Effector CD8-positive, alpha-beta T cell (primary cell): ENCODE measurements at places on chromosomes 3 and 15.

DNA sequence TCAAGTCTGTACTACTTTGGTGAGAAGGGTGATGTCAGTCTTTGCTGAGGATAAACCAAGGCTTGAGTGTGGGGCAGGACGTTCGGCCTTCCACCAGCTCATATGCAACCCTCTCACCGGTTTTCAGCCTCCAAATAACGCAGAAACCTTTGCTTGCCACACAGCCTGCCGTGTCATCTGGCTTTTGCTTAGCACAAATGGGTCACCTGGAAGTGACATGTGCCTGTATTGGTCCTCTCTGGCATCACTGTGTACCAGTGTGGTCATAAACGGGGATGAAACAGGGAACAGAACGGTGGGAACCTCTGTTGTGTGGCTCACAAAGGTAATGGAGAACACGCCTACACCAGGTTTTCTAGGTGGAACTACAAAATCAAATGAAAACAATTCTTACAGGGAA, 7.1 kb downstream of the POMGNT2 start:
- DNase-seq: no peak

GRCh38 chr15:69718916-69719315, 266.3 kb downstream of the RPLP1 start:
- DNase-seq: no peak

DNA sequence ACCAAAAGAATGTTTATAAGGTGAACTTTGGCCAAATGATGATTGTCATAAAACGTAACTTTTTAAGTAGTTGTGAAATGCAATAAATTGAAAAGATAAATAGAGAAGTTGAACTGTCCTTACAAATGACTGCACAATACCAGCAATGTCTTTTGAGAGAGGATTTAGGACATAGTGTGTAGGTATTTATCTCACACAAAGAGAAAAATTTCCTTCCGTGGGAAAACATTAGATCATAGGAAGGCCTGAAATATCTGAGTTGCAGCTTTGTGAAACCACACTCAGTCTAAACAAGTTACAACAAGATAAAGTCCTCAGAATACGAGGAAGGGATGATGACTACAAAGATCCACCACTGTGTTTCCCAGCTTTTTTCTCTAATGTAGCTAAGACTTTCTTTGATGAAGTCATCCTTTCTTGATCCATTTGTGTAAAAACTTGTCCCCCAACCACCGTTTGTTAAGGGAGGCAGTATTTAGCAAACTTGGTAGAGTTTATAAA, 16.0 kb downstream of the ROBO2 start:
- DNase-seq: no peak

DNA sequence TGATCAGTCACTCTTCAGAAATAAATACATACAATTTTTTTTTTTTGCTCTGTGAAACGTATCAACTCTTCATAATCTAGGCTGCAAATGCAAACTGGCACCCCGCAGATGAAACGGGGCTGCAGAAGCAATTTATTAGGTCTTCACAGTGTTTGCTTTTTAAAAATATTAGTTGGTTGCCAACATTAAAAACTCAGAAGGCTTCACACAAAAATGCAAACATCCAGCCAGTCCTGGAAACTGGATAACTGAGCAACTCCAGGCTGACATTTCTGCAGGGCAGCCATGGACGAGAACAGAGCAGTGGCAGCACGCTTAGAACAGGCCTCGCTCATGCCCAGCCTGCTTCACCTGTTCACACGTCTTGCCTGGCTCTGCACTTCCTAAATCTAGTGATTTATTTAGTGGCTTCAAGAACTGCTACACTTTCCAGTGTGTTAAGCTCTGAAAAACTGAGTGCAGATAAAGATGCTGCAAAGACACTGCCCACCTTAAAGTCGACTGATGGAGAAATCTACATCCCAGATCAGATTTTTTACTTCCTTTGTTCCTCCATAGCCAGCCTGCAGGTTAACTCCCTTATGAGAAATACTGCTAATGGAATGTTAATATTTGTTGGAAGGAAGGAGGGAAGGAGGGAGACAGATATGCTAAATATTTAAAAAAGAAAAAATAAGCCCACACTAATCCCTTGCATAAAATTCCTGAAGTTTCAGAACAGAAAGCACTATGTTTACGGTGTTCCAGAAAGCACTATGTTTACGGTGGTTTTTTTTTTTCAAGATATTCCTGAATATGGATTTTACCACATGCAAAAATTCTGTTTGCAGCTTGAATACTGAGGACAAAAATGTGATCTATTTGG, 53.6 kb downstream of the SETMAR start:
- DNase-seq: no peak

GRCh38 chr15:70247281-70247680, 149.6 kb upstream of the TLE3 start:
- no peak for DNase-seq

GRCh38 chr3:109171479-109171878, 35.0 kb downstream of the C3orf85 start:
- DNase-seq: no peak

DNA sequence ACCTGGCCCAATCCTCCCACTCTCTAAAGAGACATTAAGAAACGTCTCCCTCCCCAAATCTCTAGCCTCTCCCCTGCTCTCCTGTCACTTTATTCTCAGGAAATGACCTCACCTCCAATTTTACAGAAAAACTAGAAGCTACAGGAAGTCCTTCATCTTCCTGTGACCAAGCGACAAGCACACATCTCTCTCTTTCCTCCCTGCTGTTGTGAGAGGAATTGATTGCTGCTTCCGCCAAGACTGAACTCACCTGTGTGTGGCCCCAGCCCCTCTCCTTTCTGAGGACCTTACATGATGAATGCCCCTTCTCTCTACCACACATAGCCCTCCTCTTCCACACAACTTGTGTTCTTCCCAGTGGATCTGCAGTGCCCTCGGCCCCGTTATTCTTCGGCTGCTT, 18.2 kb downstream of the DNAJB8 start:
- no peak for DNase-seq

DNA sequence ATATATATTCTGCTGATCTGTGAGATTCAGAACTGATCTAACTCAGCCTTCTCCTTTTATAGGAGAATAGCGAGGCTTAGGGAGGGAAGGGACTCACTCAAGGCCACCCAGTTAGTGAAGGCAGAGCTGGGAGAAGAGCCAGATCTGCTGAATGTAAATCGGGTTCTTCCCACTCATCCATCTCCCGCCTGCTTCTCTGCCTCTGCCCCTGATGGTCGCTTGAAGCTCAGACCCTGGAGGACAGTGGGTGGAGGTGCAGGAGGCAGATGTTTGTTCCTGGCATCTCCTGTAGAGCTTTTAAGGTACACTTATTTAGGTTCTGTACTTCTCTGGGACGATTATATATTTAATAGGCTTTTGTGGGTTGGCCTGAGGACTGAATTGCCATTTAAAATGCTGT, 4.3 kb downstream of the PDIA5 start:
- DNase-seq: no peak

- DNase-seq: no peak
Observed at GRCh38 chr15:78763796-78764241, 47.4 kb downstream of the ADAMTS7 start.

DNA sequence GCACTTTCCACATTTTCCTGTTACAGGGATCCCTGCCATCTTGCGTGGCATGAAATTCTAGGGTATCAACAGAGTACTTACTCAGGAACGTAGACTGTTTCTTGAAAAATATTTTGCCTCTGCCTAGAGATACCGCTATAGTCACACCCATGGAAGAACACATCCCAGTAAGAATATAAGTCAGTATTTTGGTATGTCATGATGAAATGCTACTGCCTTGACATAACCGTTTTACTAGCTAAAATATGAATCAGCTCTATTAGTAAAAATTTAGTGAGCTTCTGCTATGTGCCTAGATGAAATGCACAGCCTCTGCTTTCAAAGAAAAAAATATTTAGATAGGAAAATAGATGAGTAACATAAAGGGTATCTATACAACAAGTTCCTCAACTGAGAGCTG, 276.4 kb downstream of the TBC1D5 start:
- no peak for DNase-seq

GRCh38 chr3:105398437-105398836, 31.7 kb downstream of the ALCAM start:
- DNase-seq: no peak

- DNase-seq: no peak
Observed at GRCh38 chr3:133492159-133492741, 81.2 kb upstream of the CDV3 start.

GRCh38 chr3:67654844-67655177, 399 bp upstream of the SUCLG2 start:
- DNase-seq: peak; percentile 35

DNA sequence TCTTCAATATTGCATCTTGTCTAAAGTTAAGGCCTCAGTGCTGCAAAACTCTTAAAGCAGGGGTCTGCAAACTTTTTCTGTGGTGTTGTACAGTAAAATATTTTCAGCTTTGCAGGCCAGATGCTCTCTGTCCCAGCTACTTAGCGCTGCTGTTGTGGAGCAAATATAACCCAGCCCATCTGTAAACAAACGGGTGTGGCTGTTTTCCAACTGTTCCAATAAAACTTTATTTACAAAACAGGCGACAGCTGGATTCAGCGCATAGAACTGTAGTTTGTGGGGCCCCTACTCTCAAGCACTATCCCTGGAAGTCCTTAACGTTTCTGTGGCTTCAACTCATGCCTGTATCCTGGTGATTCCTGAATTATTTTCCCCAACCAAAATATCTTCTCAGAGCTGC, 365.0 kb downstream of the FOXP1 start:
- no peak for DNase-seq

DNA sequence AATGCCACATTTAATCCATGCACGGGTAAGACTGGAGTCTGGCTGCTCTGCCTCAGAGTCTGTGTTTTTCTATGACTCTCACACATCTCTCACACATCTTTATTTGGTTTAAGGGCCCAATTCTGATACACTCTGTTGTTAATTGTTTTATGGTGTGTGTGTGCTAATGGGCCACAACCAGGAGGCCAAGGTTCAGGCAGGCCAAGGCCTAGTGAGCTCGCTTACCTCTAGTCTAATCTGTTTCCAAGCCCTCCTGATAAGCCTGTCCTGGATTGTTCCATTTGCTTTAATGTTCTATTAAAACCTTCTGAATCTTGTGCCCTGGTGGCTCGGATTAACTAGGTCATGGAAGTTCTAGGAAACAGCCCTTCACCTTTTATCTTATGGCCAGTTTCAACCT, 445.4 kb upstream of the DPH6 start:
- DNase-seq: no peak

DNA sequence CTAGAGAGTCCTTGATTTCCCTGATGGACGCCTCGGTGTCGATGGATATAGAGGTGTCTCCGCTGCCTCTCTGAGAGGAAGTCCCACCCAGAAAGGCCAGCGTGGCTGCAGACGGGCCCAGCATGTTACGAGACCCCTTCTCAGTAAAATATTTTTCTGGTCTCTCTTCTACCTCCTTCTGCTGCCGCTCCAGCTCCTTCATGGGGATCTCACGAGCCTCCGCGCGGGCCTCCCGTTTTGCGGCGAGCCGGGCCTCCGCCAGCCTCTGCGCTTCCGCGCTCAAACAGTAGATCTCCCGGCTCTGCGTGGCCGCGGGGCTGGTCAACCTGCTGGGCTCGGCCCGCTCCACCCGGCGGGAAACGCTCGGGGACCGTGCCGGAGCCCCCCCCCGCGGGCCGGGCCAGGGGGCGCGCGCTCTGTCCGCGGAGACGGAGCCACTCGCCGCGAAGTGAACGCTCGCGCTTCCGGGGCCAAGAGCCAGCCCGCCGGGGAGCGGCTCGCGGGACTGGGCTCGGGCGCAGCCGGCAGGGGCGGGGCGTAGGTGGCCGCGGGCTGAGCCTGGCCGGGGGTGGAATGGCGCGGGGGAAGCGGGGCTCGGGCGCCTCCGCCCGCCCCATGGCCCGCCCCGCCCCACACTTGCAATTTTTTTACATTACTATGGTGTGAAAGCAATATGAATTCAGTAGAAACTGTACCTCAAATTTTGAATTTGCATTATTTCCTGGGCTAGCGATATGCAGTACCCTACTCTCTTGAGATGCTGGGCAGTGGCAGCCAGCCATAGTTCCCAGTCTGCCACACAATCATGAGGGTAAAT, 10.2 kb upstream of the KCNMB3 start:
- DNase-seq: peak; percentile 49

- no peak for DNase-seq
Observed at GRCh38 chr3:142577696-142578328, 721 bp downstream of the ATR start.

DNA sequence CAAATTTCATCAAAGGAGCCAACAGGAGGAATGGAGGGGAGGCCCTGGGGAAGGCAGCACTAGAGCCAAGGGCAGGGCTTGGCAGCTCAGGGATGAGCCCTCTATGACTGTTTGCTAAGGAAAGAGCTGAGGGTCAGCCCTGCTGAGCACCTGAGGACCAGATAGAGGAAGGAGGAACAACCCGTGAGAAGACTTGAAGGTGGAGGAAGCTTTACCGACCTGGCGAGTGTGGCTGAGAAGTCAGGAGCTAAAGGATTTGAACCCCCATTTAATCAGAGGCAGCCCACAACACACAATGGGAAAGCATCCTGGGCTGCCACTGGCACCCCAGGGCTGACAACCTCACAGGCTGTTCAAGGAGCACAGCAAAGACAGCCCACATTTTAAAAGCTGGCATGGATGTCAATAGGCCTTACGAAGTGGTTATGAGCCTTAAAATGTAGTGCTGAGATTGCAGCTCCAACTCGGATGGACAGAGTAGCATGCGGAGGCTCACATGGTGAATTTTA, 20.7 kb upstream of the LRRC2 start:
- no peak for DNase-seq

DNA sequence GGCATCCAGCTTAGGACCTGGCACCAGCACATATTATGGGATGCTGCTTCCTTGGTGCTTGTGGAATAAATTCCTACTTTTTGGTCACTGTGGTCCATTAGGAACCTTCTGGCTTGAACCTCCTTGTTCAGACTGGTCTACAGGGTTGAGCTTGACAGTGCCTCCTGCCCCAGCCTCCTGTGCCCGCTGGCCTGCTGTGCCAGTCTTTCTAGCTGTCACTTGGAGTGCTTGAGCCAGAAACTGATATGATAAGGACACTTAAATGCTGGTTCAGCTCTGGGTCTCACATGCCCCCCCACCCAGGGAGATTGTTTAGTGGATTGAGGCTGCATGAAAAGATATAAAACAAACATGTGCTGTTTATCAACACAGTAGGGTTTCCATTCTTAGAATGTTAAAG, 147.8 kb downstream of the SLCO3A1 start:
- DNase-seq: no peak

GRCh38 chr3:69855436-69856162, 116.3 kb downstream of the MITF start:
- DNase-seq: no peak

GRCh38 chr3:4848176-4848825, 130.9 kb upstream of the BHLHE40 start:
- DNase-seq: no peak

- DNase-seq: no peak
Observed at GRCh38 chr3:192055946-192056345, 595.0 kb downstream of the PYDC2 start.

- DNase-seq: no peak
Observed at GRCh38 chr3:69033470-69033869, 18.7 kb downstream of the TMF1 start.

- no peak for DNase-seq
Observed at GRCh38 chr3:170641510-170642236, 55.8 kb upstream of the SLC7A14 start.

DNA sequence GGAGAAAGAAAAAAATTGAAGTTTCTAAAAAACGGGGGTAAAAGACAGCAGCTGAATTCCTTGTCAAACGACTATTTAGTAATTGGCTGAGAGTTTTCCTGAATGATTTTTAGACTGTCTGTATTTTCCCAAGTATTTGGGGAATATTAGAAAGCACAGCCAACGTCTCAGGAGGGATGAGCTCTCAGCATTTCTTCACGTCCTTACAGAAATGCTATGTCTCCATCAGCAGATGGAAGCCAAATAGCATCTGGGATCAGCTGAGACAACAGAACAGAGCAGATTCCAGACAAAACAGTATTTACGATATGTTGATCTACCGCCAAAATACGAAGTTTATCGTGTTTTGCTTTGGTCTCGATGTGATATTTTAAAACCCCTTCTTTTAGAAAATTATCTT, 5.3 kb upstream of the TMC3 start:
- DNase-seq: no peak
